Stimulated activated CD8-positive, alpha-beta memory T cell treated with anti-CD3 and anti-CD28 coated beads, Interleukin-4, amount 100 ng/mL, for 1 hour (primary cell): ENCODE measurements at places on chromosomes 16 and 17.

- no peak for DNase-seq
Measured at GRCh38 chr16:49496656-49497055, 123.1 kb downstream of the C16orf78 start.

GRCh38 chr17:43006639-43007551 lies at the start of gene IFI35:
Gene IFI35 (plus strand): TSS chr17:43006784. CDS start chr17:43006948, 164 bp downstream.
- DNase-seq: peak; percentile 53

DNA sequence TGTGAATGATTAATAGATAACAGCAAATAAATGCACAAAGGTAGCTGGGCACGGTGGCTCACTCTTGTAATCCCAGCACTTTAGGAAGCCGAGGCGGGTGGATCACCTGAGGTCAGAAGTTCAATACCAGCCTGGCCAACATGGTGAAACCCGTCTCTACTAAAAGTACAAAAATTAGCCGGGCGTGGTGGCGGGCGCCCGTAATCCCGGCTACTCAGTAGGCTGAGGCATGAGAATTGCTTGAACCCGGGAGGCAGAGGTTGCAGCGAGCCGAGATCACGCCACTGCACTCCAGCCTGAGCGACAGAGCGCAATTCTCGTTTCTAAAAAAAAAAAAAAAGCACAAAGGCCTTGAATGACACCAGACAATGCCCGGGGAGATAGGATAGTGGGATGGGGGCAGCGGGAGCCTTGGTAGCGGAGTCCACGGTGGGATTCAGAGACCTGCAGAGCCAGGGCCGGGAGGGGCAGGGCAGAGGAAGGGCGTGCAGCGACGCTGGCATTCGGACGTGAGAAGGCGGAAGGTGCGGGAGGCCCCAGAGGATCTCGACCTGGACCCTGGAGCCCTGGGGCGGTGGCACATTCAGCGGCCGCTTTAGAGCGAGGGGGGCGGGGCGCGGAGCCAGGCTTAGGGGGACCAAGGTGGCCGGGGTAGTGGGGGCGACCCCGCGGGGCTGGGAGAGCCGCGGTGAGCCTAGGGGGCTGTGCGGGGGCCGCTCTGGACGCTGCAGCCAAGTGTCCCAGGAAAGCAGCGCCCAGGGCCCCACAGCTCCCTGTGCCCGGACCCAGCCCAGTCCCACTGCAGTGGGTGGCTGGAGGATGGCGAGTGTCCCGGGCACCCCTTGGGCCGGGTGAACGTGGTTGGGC lies 999 bp upstream of the FLYWCH2 start:
- DNase-seq: no peak

- no peak for DNase-seq
Measured at GRCh38 chr17:71938340-71939010, 182.3 kb upstream of the SOX9 start.

DNA sequence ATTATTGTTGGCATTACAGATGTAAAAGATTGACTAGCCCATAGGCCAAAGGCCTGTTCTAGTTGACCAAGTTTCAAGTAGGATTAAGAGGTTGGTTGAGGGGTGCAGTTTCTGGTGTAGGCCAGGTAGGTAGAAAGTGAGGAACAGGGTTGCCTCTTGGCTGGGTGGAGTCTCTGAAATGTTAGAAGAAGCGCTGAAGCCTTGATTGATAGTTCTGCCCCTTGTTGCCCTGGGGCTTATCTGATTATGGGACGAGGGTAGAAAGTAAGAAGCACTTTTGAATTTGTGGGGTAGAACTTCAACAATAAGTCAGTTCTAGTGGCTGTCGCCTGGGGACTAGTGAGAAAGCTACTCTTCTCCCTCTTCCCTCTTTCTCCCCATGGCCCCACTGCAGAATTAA lies 6.2 kb downstream of the BCL6B start:
- no peak for DNase-seq

- DNase-seq: no peak
Measured at GRCh38 chr17:19569785-19570543, 36.3 kb downstream of the SLC47A1 start.

GRCh38 chr17:80358861-80359260 lies 56.1 kb upstream of the ENDOV start:
- no peak for DNase-seq

GRCh38 chr16:14375132-14375491 lies 254.9 kb downstream of the PARN start:
- no peak for DNase-seq

- no peak for DNase-seq
Measured at GRCh38 chr16:47018223-47018891, 44.9 kb upstream of the DNAJA2 start.

DNA sequence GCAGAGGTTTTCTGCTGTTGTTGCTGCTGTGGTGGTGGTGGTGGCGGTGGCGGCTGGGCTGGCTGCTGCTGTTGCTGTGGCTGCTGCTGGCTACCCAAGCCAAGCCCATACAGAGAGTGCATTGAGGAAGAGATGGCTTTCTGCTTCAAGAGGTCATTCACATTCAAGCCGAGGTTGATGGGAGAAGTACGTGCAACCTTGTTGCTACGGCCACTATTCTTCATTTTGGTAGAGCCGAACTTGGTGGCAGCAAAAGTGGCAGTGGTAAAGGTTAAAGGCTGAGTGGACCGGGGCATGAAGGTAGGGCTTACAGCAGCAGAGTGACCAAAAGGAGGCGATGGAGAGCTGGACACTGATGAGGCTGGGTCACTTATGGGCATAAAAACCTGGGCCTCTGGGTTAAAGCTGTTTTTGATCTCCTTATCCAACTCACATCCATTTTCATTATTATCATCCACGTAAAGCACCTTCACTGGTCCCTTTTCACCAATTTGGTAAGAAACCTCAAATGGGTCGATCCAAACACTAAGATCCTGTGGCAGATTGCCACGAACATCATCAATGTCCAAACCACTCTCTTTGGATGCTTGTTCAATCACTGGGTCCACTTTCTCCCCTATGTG lies 2.8 kb downstream of the TOB1 start:
- DNase-seq: no peak

- no peak for DNase-seq
Measured at GRCh38 chr16:11089504-11090124, 145.2 kb downstream of the CLEC16A start.

GRCh38 chr16:1458977-1459341 lies 14.6 kb upstream of the CCDC154 start:
- no peak for DNase-seq

DNA sequence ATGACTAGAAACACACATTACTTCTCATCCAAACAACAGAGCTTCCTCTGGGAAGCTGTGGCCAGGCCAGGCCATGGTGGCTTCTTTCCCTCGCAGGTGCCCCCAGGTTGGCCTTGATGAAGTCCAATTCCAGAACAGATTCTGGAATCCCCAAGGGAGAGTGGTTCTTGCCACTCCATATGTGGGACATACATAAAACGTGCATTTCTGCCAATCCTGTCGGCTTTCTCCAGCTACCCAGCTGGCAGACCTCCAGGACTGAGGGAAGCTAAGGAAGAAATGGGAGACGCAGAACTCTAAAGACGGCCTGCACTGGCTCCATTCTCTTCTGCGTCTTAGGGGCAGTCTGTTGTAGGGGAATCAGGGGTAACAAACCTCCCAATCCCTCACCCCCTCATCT lies 219.2 kb upstream of the CDH5 start:
- no peak for DNase-seq

GRCh38 chr17:4463818-4464476 lies 30.2 kb downstream of the SPNS3 start:
- DNase-seq: no peak

DNA sequence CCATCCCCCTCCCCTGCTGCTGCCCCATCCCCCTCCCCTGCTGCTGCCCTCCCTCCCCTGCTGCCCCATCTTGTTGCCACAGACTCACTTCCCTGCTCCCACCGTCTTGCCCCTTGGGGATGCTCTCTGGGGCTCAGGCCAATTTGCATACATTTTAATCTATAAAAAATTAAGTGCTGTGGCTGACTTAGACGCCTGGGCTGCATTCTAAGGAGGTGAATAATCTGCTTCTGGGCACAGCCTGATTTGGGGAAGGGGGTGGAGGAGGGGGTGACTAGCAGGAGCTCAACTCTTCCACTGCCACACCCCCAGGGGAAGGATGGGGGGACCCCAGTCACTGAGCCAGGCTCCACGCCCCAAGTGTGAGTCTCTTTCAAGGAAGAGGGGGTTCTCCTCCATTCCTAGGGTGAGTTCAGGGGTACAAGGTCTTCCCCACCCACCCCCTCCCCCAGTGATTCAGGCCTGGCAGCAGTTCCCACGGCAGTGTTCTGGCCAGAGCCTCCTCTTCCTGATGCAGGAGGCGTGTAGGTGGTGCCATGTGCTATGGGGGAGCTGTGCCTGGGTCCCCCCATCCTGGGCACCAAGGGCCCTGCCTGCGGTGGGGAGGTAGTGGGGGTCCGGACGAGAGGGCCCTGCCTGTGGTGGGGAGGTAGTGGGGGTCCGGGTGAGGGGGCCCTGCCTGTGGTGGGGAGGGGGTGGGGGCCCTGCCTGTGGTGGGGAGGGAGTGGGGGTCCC lies 5.0 kb downstream of the DPH1 start:
- DNase-seq: no peak

DNA sequence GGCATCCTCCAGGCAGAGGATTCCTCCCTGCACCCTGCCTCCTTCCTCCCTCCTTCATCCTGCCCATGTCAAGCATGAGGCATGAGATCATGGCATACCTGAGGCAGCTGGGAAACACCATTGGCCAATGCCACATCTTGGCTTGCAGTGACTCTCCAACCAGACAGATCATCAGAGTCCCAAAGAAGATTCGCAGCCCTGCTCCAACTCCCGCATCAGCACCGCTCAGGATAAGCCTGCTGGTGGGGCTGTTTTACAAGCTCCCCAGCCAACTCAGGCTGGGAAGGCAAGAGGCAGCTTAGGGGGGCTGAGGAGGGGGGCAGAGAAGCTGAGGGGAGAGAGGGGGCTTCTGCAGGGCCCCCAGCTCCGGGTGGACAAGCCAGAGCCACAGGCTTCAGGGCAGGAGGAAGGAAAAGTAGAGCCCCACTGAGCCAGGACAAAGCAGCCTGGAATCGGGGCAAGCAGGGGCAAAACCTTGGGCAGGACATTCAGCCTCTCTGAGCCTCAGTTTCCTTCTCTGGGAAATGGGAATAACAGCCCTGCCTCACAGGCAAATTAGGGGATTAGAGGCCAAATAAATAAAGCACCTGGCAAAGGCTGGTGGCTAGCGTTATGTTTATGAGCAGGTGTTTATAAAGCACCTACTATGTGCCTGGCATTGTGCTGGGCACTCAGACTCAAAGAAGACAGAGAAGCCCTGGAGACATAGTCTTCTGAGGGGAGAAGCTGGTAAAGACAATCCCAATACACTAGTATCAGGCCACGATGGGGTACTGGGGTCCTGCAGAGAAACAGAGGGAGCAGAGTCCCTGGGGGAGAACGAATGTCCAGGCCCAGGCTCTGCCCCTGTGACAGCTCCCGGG lies 88.1 kb downstream of the GOSR1 start:
- no peak for DNase-seq

GRCh38 chr17:46135126-46135812 lies 58.0 kb downstream of the KANSL1 start:
- DNase-seq: no peak

GRCh38 chr17:83127431-83128160 lies 48.2 kb downstream of the METRNL start:
- no peak for DNase-seq

DNA sequence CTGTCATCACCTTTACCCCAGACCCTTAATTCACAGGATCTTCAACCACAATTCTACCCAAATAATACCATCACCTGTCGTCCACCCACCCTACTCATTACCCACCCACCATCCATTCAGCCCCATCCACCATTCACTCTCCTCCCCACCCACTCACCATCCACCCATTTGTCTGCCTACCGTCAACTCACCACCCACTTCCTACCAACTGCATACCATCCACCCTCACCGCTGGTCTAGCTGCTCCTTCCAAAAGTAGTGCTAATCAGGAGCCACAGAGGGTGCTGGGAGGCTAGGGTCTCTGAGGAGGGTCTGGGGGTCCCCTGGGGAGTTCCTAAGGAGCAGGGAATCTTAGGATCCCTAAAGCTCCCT lies 12.0 kb upstream of the IGFBP4 start:
- no peak for DNase-seq

GRCh38 chr17:33766721-33767120 lies 473.6 kb upstream of the ASIC2 start:
- DNase-seq: no peak

DNA sequence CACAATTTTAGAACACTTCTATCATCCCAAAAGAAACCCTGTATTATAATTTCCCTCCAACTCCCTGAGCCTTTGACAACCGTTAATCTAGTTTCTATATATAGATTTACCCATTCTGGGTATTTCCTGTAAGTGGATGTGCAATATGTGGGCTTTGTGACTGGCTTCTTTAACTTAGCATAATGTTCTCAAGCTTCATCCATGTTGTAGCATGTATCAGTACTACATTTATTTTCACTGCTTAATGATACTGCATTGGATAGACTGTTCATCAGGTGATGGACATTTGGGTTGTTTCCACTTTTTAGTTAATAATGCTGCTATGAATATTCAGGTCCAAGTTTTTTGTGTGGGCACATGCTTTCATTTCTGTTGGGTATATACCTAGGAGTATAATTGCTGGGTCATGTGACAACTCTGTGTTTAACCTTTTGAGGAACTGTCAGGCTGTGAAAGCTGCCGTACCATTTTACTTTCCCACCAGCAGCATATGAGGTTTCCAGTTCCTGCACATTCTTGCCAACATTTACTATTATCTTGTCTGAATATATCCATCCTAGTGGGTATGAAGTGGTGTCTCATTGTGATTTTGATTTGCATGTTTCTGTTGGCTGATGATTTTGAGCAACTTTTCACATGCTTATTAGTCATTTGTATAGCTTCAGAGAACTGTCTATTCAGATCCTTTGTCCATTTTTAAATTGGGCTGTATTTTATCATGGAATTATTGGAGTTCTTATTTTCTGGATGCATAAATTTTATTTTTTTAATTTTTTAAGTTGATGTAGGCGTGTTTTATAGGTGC lies 16.4 kb downstream of the REXO5 start:
- DNase-seq: no peak

DNA sequence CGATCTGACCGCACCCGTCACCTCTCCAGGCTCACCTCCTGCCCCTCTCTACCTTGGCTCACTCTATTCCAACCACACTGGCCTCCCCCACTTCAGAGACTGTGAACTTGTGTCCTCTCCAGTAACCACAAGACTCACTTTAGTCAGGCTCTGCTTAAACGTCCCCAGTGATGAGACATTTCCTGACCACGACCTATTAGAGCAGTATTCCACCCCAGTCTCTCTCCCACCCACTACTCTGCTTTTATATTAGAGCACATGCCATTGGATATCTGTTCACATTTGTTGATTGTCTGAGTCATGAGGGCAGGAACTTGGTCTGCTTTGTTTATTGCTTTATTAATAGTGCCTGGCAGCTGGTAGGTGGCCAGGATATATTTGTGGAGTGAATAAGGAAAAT lies 20.1 kb downstream of the COX11 start:
- no peak for DNase-seq

GRCh38 chr17:45705123-45706009 lies 78.8 kb upstream of the CRHR1 start:
- DNase-seq: no peak

- no peak for DNase-seq
Measured at GRCh38 chr17:9057310-9057709, 36.0 kb downstream of the NTN1 start.

GRCh38 chr16:53091466-53092211 lies 36.8 kb downstream of the CHD9 start:
- no peak for DNase-seq

DNA sequence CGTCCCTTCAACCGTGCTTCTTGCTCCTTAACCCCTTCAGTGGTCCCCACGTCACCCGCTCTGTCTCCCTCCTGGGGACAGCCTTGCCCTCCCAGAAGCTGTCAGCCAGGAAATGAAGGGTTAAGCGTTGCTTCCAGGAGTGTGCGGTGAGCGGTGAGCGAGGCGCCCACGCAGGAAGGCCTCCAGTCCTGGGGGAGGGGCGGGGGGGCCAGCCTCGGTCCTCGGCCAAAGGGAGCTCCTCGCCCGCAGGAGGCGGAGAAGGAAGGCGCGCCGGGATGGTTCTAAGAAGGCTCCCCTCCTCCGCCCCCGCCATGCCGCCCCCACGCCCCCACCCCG lies 2.3 kb downstream of the RBFOX3 start:
- no peak for DNase-seq
